Skin of body (tissue), 3 donors: ENCODE measurements at places on chromosomes 2 and 18.
A peak's percentile ranks its signal among the peaks of the same experiment; 100 is the strongest.

- no peak for DNase-seq
Observed at GRCh38 chr2:375956-376307, 88.0 kb upstream of the ALKAL2 start.

- DNase-seq = no peak
Observed at GRCh38 chr2:216299588-216299987, 72.7 kb downstream of the MARCHF4 start.

DNA sequence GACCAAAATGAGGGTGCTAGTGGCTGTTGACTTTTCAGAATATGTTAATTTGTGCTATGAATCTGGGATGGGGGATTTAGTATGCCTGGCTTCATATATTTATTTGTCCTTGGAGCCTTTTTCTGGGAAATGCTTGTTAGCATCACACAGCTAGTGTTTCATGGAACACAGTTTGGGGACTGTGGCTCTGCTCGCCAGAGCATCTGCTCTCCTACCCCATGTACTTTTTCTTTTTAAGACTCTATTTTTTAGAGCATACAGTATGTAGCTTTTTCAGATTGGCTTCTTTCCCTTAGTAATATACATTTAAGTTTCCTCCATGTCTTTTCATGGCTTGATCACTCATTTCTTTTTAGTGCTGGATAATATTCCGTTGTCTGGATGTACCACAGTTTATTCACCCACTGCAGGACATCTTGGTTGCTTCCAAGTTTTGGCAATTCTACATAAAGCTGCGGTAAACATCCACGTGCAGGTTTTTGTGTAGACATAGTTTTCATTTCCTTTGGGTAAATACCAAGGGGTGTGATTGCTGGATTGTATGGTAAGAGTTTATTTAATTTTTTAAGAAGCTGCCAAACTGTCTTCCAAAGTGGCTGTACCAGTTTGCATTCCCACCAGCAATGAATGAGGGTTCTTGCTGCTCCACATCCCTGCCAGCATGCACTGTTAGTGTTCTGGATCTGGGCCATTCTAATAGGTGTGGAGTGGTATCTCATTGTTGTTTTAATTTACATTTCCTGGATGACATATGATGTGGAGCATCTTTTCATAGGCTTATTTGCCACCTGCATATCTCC lies 44.1 kb downstream of the EFR3B start:
- DNase-seq = no peak

GRCh38 chr18:48003426-48004349 lies 73.2 kb upstream of the SMAD2 start:
- peak; percentile 17 for DNase-seq

- no peak for DNase-seq
Observed at GRCh38 chr18:79947881-79948610, 3.4 kb downstream of the SLC66A2 start.

- no peak for DNase-seq
Observed at GRCh38 chr18:40607542-40608148, 1347.4 kb upstream of the PIK3C3 start.

DNA sequence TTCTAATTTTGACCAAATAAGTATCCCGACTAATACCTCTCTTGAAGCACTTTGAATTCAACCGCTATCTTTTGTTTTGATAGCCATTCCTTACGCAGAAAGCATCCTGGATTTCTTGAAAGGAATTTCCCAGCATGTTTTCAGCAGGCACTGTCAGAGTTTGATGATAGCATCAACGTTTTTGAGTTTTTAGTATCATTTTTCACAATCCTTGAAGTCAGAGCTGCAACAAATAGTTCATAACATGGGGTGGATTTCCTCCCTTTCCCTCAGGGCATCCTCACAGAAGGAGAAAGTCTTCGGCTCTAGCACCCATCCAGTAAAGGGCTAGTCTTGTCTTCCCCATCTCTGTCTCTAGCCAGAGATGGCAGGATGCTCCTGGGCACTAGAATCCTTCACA lies 46.2 kb downstream of the ANKRD44 start:
- no peak for DNase-seq

DNA sequence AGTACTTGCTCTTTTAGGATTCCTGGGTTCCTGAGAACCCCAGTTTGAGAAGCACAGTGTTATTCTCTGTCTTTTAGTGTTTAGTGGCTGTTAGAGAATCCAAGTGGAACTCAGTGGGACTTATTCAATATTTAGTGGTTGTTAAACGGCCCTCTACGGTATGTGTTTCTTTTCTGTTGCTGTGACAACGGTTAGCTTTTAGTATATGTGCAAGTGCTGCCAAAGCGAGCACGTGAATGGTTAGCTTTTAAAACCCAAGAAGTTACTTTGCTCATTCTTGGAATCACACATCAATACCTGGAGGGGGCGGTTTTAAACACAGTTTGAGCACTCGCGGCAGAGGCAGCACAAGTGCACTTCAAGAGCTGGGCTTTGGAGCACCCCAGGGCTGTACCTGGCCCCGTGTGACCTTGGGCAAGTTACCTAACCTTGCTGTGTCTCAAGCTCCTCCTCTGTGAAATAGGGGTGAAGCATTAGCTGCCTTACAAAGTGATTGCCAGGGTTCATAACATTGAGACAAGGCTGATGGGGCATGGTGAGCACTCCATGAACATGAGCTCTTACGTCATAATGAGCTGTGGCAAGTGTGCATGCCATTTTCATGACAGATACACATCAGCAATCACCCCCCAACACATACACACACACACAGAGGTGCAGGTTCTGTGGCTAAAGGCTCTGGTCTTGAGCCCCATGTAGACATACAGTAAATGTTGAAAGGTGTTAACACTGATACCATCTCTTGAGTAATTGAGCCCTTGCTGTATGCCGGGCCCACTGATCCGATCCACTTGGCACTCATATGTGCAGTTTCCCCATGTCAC lies 234.1 kb downstream of the ALPK2 start:
- DNase-seq = no peak

- DNase-seq = no peak
Observed at GRCh38 chr2:198187841-198188240, 383.4 kb downstream of the PLCL1 start.

DNA sequence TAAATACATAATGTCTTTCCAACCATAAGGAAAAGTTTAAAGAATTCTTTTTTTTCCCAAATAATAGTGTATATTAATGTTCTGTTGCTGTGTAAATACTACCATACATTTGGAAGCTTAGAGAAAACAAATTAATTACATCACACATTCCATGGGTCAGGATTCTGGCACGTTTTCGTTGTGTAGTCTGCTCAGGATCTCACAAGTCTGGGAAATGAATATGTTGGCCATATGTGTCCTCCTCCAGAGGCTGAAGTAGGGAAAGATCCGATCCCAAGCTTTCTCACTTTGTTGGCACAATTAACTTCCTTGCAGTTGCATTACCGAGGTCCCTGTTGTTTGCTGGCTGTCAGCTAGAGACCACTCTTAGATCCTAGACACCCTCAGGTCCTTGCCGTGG lies 83.9 kb downstream of the RPRM start:
- peak; percentile 97 for DNase-seq

DNA sequence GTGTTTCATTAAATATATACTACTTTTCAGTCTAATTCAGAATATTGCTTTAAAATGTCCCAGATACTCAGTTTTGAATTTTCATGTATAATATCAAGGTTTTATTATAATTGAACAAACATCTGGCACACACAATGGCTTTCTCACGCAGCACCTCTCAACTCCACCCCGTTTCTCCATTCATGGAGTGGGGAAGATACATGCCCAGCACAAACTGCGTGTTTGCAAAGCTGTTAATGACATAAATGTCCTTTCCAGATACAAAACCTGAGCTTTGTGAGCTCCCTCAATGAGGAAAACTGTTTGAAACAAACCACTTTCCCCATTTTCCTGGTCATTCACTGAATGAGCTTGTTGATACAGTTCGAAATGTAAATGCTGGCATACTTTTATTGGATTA lies 150.3 kb upstream of the RASGRP3 start:
- DNase-seq = no peak

GRCh38 chr18:59646228-59646962 lies 50.8 kb downstream of the CCBE1 start:
- DNase-seq = no peak

DNA sequence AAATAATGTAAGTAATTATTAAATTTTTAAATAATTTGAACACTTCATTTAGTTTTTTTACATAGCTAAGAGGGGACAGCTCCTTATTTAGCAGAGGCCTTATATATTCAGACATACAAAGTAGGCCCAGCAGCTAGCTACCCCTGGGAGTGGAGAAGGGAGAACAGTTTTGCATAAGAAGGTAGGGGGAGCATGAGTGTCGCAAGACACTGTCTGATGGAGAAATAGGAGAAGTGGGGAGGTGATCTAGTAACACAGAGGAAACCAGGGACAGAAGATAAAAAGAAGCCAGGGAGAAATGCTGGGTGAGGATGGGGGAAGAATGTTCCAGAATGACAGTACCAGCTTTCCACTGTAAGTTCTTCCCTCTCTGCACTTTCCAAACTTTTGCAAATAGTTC lies 16.0 kb upstream of the RGPD4 start:
- DNase-seq = no peak

DNA sequence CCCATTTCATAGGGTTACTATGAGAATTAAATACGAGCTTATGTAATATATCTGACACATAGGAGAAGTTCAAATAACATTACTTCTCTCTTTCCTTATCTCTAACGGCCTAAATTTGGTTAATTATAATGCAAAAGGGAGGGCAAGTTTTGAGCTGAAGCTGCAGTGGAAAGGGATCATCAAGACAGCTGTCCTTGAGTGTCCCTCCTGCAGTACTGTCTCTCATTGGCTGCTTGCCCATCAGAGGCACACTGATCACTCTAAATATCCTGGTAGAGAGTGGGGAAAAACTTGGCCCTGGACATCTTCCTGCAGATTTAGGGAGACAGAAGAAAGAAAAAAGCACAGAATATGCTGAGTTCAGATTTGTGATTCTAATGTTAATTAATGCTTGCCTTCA lies 186.0 kb downstream of the CAMKMT start:
- DNase-seq = no peak

DNA sequence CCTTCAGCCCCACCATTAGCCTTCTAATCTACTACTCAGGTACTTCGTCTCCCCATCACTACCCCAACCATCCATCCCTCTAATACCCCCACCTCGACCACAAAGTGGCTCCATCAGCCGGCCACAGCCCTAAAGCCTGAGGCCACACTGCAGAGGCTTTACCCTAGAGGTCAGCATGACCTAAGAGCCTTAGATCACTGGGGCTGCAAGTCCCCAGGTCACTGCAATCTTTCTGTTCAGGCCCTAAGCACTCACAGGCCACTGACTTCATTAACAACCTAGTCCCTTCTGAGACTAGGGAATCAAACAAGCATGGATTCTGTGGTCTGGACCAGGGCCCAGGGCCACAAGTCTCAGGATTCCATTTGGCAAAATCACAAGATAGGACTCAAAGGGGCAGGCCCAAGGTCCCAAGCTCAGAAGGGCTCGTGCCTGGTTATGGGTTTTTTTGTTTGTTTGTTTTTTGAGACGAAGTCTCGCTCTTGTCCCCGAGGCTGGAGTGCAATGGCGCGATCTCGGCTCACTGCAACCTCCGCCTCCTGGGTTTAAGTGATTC lies 37.0 kb upstream of the PKDCC start:
- no peak for DNase-seq

- no peak for DNase-seq
Observed at GRCh38 chr2:26721115-26722032, 28.9 kb downstream of the KCNK3 start.

GRCh38 chr2:177641331-177641730 lies 248.8 kb downstream of the AGPS start:
- peak; percentile 61 for DNase-seq

GRCh38 chr2:241356871-241357260 lies 781 bp downstream of the FARP2 start:
- no peak for DNase-seq

DNA sequence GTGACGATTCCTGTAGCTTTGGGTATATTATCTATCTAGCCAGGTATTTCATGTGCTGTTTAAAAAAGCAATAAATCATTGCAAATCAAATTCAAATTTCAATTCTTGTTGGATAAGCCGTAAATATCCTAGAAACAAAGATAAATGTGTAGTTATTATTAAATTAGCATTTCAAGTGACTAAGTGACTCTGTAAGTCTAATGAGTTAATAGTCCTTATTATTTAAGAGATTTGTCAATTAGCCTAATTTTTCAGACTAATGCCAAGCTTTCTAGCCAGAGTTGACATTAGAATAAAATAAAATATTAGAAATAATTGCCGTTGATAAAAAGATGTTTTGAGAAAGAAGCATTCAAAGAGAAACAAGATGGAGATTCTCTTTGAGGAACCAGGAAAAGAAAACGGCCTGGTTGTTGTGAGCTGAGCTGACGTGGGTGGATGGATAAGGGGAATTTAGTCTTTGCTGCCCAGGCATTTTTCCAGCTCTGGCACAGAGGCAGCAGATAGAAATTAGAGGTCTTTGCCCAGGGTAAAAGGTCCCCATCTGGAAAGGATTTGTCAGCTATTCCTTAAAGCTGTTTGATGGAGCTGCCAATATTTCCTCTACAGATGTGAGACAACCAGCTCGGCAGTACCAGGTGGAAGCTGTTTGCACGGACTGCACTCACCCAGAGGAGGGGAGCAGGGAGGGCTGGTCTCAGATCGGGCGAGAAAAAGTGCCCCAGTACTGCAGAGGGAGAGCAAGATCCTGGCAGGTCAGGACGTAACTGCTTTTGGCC lies 117.3 kb upstream of the SEC11C start:
- DNase-seq = peak; percentile 45

DNA sequence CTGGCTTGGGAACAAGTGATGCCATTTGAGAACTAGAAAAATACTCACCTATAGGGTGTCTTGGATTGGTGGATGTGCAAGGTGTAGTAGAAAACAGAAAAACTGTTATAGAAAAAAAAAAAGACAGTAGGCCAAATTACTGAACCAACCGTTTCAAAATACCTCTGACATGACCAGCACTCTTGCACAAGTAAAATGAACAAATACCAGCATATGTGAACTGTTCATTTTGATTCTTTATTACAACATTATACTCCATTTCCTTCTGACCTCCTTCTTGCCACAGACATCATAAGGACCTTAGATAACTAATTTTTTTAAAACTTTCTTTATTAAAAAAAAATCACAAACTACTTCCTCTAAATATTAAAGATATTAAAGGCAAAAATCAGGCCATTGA lies 125.5 kb downstream of the ATAD2B start:
- DNase-seq = no peak

DNA sequence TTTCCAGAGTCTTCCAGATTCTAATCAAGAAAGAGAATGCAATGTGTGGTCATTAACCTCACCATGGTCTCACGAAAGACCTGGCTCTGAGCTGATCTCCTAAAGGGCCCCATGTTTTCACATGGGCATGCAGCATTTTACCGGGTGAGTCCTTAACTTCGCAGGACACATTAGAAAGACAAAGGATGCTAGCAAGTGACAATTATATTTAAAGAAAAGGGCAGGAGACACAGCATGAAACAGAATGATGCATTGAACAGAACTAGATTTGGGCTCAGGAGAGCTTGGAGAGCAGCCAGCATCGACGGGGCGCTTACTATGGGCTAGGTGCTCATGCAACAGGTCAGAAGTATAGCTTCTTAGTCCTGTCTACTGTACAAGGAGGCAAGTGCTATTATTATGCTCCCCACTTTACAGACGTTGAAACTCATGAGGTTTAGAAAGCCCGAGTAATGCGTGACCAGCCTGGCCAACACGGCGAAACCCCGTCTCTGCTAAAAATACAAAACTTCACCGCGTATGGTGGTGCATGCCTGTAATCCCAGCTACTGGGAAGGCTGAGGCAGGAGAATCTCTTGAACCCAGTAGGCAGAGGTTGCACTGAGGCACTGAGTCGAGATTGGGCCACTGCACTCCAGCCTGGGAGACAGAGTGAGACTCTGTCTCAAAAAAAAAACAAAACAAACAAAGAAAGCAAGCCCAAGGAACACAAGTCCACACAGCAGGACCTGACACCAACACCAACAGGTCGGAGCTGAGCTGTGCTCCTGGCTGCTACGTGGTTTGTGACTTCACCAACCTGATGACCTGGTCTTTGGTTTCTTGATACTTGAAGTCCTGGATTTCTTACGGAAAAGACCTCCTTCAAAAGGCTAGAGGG lies 16.1 kb downstream of the MBP start:
- no peak for DNase-seq
